Cardiac muscle cell (in vitro differentiated cells and primary cell): ENCODE measurements at places on chromosomes 7 and 10.

DNA sequence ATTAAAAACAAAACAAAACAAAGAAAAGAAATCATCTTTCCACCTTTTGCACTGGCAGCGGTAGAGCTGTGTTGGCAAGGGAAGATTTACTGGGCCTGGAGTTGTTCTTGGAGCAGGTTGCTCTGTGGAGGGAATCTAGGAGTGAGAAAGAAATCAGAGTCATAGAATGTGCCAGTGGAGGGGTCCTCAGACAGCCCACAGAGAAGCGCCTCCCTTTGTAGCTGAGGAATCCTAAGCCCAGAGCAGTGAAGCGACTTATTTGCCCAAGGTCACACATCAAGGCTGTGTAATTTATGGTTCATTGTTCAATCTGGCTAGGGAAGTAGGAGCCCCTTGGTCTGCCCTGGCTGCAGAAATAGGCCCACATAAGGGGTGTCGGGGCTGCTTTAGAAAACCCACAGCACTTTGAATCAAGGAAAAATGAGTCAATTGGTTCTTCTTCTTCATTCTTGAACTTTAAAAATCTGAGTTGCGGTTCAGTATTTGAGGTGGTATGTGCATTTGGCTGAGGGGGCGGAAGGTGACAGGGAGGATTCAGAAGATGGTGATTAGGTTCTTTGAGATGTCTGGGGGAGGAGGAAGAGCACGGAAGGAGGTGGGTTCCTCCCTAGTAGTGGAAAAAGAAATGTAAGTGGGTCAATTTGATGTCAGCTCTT is 253.7 kb downstream of the PTEN start:
- no peak for DNase-seq

DNA sequence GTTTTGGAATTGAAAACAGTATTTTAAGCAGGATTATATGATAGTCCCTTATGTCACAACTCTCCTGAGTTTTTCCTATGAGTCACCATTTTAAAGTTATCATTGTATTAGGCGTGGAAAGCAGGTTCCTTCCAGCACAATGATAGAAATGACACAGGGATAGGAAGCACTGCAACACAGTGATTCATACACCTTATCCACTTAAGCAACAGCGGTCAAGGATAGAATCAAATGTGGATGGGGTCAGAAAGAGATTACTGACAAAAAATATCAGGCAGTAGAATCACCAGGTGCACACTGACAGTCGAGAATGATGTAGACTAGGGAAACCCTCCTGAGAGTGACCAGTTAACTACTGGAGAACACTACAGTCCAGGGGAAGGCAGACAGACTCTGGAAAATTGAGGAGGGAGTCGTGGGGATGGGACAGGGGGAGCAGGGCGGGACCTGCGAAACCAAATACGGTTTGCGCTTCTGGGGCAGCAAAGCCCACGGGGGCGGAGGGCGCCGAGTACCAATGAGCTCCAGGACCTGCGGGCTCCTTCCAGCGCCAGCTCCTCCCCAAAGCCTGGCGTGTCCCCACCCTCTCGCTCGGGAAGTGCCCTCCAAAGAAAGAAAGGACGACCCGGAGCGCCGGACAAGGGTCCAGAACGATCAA is 479 bp downstream of the PNPLA8 start:
- peak; percentile 93 for DNase-seq

DNA sequence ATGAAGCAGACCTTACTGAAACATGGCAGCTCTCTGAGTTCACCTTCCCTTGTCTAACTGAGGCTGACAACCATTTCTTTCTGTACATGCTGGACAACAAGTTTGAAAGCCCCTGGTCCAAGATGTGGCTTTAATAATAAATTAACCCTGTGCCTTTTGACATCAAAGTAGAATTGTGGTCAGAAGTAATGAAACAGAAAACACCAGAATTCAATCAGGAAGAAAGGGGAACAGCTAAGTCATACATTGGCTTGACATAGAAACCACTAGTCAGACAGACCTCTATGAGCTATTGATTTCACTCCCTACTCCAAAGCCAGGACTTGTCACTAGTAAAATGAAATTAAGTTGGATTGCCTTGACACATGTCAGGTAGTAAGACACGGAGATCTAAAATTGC is 175.2 kb upstream of the ASAH2 start:
- DNase-seq = no peak

DNA sequence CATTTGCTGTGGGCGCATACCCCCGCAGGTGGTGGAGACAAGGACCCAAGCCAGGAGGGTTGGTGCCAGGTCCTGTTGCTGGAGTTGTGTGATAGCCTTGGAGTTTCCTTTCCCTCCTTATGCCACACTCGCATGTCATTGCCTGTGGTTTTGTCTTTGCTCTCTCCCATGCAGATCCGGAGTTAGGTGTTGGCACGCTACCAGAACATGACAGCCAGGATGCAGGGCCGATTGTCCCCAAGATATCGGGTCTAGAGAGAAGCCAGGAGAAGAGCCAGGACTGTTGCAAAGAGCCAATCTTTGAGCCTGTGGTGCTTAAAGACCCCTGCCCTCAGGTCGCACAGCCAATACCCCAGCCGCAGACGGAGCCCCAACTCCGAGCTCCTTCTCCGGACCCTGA is 369.2 kb upstream of the GALNT17 start:
- DNase-seq = no peak

- no peak for DNase-seq
Measured at GRCh38 chr10:86189891-86190290, 176.7 kb downstream of the GRID1 start.

GRCh38 chr10:95815133-95815532 is 59.2 kb downstream of the ENTPD1 start:
- no peak for DNase-seq

DNA sequence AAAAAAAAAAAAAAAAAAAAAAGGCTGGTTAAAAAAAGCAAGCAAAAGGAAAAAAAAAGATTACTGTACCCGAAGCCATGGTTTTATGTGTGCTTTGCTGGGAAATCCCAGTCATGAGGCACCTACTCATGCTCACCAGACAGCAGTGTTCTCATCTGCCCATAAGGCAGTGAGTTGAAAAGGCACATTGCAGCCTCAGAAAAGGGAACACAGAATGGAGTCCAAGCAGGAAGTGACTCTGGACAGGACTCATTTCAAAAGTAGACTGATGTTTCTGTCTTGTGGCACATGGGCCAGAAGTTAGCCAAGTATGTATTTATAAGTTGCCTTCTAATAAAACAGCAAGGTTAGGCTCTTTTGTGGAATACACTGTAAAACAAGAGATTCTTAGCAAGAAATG is 40.2 kb downstream of the PDSS1 start:
- peak; percentile 21 for DNase-seq

DNA sequence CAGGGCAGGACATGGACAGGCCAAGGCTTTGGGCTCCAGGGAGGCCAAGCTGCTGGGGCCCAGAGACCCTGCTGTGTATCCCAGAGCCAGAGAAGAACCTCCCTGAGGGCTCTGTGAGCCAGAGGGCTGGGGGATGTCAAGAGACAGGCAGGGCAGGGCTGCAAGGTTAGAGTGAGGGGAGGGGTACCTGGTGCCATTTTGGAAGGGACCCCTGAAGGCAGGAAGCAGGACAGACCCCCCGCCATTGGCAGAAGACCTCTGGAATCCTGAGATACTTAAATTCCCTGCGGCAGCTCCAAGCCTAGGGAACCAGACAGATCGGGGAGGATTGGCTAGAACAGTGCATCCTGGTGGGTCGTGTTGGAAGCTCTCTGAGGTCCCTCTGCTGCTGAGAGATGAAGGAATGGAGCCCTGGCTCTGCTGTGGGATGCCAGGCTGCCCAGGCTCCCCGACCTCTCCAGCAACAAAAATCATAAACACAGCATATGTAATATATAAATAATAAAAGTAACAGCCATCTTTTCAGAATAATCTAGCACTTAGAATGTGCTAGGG is 75.0 kb downstream of the LHPP start:
- no peak for DNase-seq

- peak; percentile 15 for DNase-seq
Measured at GRCh38 chr10:76778914-76779795, 858.5 kb downstream of the KCNMA1 start.

- no peak for DNase-seq
Measured at GRCh38 chr7:125253452-125254190, 324.0 kb upstream of the POT1 start.

DNA sequence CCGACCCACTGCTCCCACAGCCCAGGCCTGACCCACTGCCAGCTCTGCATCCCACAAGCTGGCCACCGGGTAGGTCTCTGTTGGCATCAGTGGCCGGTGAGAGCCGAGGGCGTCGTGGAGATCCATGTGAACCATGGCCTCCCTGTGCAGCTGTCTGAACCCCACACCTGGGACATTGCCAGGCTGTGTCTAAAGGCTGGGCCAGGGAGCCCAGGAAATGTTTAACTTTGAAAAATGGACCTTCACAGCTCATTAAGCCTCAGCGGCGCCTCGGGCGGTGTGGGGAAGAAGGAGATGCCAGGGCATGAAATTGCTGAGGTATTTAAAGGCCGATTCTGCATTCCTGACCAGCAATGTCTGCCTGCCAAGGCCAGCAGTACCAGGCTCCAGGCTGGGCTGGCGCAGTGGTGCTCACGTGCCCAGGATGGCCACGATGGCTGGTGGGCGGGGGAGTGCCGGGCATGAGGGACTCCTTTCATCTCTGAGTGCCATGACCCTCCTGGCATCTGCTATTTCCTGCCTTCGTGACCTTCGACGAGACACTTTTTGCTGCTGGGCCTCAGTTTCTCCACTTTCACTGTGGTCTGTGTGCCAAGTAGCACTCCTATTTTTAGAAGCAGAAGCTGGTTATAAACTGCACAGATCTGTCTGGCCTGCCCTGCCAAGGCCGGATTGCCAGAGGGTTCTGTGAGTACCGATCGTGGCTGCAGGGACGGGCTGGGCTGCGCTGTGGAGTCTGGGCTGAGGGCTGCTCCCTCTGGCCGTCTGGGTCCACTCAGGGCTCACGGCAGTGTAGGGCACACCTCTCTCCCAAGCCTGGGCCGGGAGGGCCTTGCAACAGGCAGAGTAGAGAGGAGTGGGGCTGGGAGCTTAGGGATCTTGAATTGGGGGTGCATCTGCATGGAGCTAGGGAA is 21.8 kb downstream of the ELFN1 start:
- DNase-seq = no peak

GRCh38 chr7:33395340-33395739 is 266.0 kb downstream of the BBS9 start:
- DNase-seq = no peak

DNA sequence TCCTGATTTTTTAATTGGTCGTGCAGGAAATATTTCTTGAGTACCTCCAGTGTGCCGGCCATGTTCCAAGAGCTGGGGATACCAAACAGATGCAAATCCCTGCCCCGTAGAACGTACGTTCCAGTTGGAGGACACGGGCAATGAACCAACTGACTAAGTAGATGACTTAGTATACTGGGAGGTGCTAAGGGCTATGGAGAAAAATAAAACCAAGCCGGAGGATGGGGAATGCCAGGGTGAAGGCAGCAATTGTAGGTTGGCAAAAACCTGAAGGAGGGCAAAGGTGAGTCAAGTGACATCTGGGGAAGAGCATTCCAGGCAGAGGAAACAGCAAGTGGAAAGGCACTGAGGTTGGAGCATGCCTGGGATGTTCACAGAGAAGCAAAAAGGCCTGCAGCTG is 6.8 kb upstream of the VSIR start:
- no peak for DNase-seq

DNA sequence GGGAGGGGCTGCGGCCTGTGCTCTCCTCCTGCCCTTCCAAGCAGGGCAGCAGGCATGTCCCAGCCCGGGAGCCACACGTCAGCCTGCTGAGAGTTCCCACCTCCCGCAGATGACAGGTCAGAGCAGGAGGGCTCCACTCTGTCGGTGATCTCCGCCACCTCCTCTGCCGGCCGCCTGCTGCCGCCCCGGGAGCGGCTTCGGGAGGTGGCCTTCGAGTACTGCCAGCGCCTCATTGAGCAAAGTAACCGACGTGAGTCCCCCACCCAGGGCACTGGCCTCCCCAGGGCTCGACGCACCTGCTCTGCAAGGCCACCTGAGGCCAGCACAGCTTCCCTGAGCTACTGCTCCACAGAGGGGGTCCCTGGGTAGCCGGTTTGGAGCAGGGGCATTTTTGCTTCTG is 9.4 kb downstream of the AP5Z1 start:
- no peak for DNase-seq

DNA sequence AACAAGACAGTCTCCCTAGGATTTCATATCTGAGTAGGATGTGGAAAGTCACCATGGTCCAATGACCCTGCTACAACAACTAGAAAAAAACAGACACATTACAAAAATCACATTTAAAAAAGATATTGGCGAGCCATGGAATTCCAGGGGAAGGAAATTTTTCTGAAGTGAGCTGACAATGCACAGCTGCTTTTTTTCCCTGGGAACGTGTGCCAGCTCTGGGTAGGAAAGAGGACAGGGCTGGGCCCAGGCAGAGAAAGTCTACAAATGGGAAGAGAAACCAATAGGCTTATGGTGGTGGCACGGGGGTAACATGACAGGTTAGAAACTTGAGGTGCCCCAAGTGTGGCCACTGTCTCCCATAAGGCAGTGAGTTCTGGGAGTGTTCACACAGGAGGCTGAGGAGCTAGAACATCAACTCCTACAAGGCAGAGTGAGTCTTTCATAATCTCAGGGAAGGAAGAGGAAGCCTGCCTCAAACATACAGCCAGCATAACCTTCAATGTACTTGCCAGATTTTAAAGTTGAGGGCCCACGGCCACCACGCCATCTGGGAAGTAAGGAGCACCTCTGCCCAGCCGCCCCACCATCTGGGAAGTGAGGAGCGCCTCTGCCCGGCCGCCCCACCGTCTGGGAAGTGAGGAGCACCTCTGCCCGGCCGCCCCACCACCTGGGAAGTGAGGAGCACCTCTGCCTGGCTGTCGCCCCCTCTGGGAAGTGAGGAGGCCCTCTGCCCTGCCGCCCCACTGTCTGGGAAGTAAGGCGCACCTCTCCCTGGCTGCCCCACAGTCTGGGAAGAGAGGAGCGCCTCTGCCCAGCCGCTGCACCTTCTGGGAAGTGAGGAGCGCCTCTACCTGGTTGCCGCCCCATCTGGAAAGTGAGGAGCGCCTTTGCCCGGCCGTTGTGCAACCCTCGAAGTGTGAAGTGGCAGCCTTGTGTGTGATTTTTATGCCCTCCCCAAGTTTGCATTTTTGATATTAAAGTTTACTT is 5.9 kb downstream of the FBXL13 start:
- DNase-seq = peak; percentile 20

DNA sequence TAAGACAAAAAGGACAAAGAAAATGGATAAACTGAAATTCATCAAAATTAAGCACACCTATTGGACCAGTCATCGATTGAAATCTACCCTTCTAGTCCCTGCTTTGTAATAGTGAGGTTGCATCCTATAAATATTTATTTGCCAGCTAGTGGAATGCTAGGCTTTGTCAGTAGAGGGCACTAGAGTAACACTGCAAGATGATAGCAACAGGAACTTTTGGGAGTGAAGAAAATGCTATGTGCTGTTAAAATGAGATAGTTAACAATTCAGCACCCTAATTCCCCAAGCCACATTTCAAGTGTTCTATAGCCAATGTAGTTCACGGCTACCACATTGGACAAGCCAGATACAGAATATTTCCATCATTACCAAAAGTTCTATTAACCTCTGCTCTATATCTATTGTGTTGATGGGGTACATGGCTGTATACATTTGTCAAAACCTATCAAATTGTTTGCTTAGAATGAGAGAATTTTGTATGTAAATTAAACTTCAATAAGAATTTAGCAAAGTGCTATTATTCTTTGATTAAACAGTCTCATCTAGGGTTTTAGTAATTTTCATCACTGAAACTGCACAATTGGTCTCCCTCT is 69.8 kb downstream of the LSMEM1 start:
- DNase-seq = peak; percentile 49

- peak; percentile 20 for DNase-seq
Measured at GRCh38 chr10:97531401-97531986, 32.8 kb downstream of the UBTD1 start.
